ENCODE measurements at places on chromosomes 16 and 17.

GRCh38 chr16:82651921-82652601 is 25.3 kb downstream of the CDH13 start:
- peak; percentile 11 for DNase-seq

DNA sequence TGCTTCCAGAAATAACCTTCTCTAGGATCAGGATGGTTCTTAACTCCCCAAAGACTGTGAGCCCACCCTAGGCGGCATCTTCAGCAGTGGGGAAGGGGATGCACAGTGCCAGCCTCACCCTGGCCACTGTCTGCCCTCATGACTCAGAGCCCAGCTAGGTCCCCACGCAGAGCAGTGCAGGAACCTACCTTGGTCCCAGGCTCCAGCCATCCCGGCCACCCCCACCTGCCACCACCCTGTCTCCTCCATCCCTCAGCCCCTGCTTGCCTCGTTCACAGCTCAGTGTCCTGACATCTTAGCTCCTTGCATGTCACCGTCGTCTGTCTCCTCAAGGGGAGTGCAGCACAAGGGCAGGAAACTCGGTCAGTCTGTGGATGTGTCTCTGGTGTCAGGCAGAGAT is 16.1 kb upstream of the KRTAP17-1 start:
- DNase-seq: no peak

GRCh38 chr17:36994438-36994837 is 45.7 kb downstream of the AATF start:
- no peak for DNase-seq

GRCh38 chr16:83977056-83977815 is 9.2 kb downstream of the NECAB2 start:
- no peak for DNase-seq

DNA sequence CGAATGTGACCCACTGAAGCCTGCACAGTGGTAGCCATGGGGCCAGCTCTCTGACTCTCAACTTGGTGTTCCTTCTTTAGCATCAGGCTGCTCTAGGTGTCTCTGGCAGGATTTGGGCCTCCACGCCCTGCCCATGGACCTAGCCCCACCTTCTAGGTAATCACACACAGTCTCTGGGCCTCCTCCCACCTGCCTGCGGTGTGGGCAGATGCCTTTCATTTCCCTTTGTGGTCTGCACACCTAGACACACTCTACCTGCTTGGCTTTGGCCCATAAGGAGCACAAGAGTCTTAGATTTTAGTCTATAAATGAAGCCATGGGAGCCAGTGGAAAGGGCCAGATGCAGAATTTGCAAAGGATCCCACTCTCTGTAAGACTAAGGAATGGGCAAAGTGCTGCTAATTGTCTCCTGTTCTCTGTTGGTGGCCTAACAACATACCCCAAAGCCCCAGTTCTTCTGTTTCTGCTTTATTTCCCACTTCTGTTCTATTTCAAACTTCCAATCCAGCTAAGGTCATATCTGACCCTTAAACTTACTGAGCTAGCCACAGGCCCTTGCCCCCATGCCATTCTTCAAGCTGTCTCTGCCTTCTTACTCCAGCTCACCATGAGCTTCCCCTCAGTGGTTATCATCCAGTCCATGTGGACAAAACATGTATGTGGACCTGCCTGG is 7.2 kb upstream of the MFSD6L start:
- no peak for DNase-seq

DNA sequence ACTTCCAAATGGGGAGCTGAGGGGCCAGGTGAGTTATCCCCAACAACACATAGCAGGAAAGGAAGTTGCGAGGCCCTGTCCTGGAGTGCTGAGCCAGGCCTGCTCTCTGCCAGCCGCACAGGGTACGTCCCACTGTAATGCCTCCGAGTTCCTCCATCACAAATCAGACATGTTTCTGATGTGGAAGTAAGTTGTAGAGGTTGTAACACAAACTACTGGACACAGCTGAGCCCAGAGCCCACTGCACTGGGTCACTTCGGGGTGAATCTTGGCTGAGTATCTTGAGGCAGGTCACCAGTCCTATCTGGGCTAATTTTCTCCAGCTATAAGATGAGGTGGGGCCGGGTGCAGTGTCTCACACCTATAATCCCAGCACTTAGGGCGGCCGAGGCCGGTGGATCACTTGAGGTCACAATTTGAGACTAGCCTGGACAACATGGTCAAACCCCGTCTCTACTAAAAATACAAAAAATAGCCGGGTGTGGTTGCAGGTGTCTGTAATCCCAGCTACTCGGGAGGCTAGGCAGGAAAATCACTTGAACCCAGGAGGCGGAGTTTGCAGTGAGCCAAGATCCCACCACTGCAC is 100.8 kb upstream of the CDH5 start:
- no peak for DNase-seq

DNA sequence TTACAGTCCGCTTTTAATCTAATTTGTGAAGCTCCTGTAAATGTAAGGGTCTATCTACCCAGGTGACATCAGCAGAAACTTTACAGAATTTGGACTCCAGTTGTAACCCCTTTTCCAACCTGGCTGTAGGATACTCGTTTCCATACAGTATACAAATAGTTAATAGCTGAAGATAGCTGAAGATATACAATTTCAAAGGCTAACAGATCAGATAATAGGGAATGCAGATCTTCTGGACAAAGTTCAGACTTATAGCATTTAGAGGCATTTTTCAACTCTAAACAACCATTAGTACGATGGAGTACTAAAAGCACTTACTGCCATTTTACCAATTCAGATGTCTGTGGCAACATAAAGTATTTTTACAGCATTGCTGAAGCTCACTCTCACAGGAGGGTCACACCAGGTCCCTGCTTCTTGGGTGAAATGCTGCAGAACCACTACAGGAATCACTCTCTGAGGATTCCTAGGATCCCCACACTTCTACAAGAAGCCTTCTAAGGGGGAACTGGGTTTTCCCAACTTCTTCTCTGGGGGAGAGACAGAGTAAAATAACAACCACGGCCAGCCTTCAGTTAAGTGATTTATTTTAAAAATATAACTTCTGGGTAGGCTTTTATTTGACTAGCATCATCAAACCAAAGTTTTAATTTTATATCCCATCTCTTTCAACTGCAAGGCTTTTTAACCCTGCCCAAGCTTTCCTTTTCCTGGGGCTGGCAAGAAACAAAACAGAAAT is 2.9 kb downstream of the VEZF1 start:
- DNase-seq: no peak

DNA sequence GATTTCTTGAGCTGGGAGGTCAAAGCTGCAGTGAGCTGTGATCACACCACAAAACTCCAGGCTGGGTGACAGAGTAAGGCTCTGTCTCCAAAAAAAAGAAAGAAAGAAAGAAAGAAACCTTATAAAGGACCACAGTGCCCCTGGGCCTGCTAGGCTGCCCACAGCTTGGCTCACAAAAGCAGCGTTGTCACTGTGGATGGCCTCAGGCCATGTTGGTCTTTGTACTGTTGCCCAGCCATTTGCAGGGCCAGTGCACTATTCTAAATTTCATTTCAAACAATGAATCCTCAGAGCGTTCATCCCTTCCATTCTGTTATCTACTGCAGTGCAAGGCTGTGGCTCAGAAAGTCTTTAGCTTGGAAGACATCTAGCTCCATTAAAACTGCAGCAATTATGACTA is 208.4 kb downstream of the SLC39A11 start:
- DNase-seq: no peak

DNA sequence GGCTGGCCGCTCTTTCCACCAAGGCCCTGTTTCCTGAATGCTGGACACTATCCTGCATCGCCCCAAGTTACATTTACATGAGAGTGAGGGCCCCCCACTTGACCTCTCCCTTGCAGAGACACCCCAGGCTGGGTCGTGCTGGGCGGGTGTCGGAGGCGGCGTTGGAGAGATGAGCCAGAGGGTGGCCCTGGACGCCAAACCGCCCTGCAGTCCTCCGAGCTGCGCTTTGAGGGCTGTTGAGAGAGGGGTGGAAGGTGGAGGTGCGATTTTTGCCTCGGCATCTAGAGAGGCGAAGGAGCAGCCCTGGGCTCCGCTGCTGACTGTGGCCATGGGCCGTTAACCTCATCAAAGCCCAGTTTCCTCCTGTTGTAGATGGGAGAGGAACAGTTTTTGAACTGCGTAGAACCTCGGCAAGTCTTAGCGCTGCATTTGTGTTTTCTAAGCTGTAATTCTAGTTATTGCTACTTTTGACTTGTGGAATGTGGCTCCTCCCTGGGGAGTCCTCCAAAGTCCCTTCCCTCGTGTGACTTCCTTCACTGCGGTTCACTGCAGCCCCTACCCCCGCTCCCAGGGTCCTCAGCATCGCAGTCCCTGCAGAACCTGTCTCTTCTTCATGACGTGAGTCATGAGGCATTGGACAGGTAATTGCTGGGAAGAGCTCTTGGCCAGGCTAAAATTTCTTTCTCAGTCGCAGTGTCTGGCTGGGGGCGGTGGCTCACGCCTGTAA is 986 bp upstream of the ELOB start:
- peak; percentile 48 for DNase-seq

GRCh38 chr17:574061-574460 is 140.6 kb downstream of the VPS53 start:
- DNase-seq: no peak

All from effector memory CD8-positive, alpha-beta T cell (primary cell).